ENCODE measurements at places on chromosomes 3 and 15. TPM values are rescaled to one million over a fixed set of nuclear protein-coding genes. Genes with fewer than 3 reads are reported as not detected.

The PARP9 gene
- 25.2 TPM for total RNA-seq

The CDHR4 gene
- total RNA-seq = not detected

The GRAMD1C gene
- 0.56 TPM for total RNA-seq

The RTP1 gene
- not detected for total RNA-seq

The COLQ gene
- 2.7 TPM for total RNA-seq

The PRSS50 gene
- 0.11 TPM for total RNA-seq

The AADAC gene
- not detected for total RNA-seq

The SST gene
- total RNA-seq = not detected

The ASB14 gene
- total RNA-seq = not detected

The EMC7 gene
- 33.2 TPM for total RNA-seq

The ZBBX gene
- total RNA-seq = not detected

The TLR9 gene
- total RNA-seq = 0.30 TPM

The MAP2K5 gene
- 17.9 TPM for total RNA-seq

The ROBO1 gene
- not detected for total RNA-seq

The PP2D1 gene
- not detected for total RNA-seq

The CCR1 gene
- 1.8 TPM for total RNA-seq

The HESX1 gene
- total RNA-seq = 0.71 TPM

The TMEM207 gene
- not detected for total RNA-seq

The GP5 gene
- total RNA-seq = 1.4 TPM

All from activated T-helper 17 cell treated with anti-CD3 and anti-CD28 coated beads, Interleukin-2, amount 50 U/mL, for 72 hours (primary cell).